ENCODE measurements at places on chromosomes 4 and X. TPM values are rescaled to one million over a fixed set of nuclear protein-coding genes. Genes with fewer than 3 reads are reported as not detected.

GRCh38 chr4:94889946-94890345 is 132.2 kb downstream of the BMPR1B start:
- no peak for DNase-seq

DNA sequence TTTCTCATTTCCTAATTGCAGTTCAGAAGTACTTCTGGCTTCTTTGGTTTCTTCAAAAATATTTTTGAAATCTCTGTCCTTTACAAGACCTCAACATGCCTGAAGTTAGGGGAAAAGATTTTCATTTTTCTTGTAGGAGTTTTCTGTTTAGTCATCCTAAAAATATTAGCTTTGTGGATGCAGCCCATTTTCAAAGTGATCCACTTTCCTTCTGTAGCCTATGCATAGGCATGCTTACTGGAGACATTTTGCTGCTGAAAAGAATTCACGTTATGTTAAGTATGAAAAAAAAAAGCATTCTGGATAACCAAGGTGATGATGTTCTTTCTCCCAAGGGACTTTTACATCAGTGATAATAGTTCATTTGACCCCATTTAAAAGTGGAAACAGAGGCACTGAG is 245.6 kb downstream of the THOC2 start:
- no peak for DNase-seq

TLR1 gene
- total RNA-seq, result 13.3 TPM

DNA sequence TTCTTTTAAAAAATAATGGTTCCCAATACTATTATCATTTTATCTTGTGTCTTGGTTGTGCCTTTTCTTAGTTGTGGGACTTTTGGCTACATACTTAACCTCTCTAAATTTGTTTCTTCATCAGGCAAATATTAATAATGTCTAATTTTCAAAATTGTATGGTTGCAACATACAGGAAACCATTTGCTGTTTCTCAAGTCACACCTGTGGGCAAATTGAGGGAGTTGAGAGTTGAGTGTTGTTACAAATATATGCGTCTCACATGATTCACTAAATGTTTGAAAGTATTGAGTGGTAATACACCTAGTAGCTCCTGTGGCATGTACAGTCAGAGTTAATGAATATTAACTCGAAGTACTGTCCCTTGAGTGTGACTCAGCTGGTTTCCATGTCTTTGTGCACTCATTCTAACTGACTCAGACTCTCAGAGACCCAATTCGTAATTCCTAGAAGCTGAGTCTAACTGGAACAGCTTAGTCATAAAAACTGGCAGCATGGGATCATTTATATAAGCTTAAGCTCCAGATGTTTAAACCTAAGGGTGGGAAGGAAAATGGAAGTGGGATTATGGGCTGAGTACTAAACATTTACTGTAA is 802.4 kb downstream of the TRIML1 start:
- DNase-seq, result no peak
